HCT116 (cell line): ENCODE measurements at places on chromosomes 6 and 20.
A peak's percentile ranks its signal among the peaks of the same experiment; 100 is the strongest.

GRCh38 chr6:139539852-139540251 lies 165.4 kb upstream of the CITED2 start:
- peak overlapping the region; percentile 10; the same call in 1 of the 2 replicates for H3K4me3 ChIP-seq
- H3K27me3 ChIP-seq = no peaks in the 10 kb centered on the region
- peak; percentile 68 for DNase-seq
- H3K27ac ChIP-seq = no peak overlapping the region

DNA sequence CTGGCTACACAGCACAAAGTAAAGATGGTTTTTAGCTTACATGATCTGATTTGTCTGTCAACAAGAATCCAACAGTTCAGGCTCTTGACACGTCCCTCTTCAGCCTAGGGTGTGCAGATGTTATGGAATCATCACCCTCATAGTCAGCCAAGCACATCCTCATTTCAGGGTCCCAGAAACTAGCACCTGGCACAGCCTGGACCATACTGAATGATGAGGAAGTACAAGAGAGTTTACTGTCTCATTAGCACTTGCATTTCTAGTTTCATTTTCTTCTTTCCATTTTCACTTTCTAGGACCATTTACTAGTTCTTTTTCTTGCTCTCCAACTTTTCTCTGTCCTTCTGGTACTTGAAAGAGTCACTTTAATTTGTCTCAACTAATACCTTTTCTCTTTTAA lies 6.5 kb downstream of the RIPOR2 start:
- no peaks in the 10 kb centered on the region for H3K4me1 ChIP-seq
- no peaks in the 10 kb centered on the region for H3K36me3 ChIP-seq
- no peak overlapping the region for H3K27ac ChIP-seq
- peaks cover 8% of the 10 kb centered on the region; the same call in 1 of the 2 replicates for H3K27me3 ChIP-seq
- no peak for DNase-seq

DNA sequence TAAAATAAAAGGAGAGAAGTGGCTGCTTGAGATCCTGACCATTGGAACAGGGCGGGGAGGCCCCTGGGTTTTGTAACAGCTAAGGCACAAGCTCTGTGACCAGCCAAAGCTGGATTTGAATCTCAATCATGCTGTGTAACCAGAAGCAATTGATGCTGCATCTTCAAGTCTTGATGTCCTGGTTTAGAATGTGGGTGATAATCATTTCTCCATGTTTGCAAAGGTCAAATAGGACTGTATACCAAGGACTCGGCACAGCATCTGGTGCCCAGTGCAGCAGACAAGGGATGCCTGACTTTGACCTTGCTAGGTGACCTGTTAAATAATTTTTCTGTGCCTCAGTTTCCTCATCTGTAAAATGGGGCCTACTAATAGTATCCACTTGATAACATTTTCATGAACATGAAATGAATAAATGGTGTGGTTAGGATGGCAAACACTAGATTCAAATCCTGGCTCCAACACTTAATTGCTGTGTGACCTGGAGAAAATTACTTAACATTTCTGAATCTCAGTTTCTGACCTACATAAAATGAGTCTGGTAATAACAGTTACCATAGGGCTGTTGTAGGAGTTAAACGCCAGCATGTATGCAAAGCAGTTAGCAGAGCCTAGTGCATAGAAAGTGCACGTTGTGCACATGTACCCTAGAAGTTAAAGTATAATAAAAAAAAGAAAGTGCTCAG lies 46.3 kb upstream of the BCAS1 start:
- H3K27me3 ChIP-seq = no peaks in the 10 kb centered on the region
- peaks cover 26% of the 10 kb centered on the region for H3K4me1 ChIP-seq
- no peak overlapping the region for H3K27ac ChIP-seq
- H3K4me3 ChIP-seq = no peak overlapping the region

GRCh38 chr6:136383268-136383937 lies 93.8 kb upstream of the BCLAF1 start:
- H3K36me3 ChIP-seq = no peaks in the 10 kb centered on the region
- H3K27ac ChIP-seq = no peak overlapping the region
- no peaks in the 10 kb centered on the region for H3K4me1 ChIP-seq

- no peak for DNase-seq
- no peaks in the 10 kb centered on the region for H3K4me1 ChIP-seq
- no peak overlapping the region for H3K4me3 ChIP-seq
- peaks cover 25% of the 10 kb centered on the region for H3K36me3 ChIP-seq
Observed at GRCh38 chr20:35004051-35004725, 48.5 kb downstream of the MYH7B start.

- H3K4me1 ChIP-seq = no peaks in the 10 kb centered on the region; the same call in 1 of the 2 replicates
- H3K36me3 ChIP-seq = no peaks in the 10 kb centered on the region
- no peaks in the 10 kb centered on the region for H3K27me3 ChIP-seq
- H3K4me3 ChIP-seq = no peak overlapping the region
- no peak overlapping the region for H3K27ac ChIP-seq
Observed at GRCh38 chr6:26416288-26416687, 14.2 kb downstream of the BTN3A1 start.

DNA sequence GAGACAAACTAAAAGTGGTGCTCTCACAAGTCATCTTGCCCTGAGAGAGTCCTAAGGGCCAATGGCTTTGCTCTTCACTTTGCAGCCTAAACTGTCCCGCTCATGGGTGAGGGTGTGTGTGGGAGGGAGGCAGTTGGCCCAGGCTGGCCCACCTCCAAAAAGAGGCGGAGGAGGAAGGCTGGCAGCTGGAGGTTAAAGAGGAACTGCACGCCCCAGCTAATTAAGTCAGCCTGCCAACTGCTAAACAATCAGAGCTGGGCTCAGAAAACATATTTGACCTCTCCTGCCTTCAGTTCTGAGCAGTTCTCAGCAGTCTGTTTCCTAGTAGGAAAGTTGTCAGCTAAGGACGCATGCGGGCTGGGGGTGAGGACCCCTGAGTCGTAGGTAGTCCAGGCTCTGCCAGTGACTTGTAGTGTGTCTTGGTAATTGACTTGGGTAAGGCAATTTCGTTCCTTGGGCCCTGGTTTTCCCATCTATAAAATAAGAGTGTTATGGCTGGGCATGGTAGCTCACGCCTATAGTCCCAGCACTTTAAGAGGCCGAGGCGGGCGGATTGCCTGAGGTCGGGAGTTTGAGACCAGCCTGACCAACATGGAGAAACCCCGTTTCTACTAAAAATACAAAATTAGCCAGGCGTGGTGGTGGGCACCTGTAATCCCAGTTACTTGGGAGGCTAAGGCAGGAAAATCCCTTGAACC lies 17.0 kb downstream of the GSS start:
- H3K27ac ChIP-seq = no peak overlapping the region
- no peaks in the 10 kb centered on the region for H3K27me3 ChIP-seq
- no peaks in the 10 kb centered on the region for H3K4me1 ChIP-seq
- no peak overlapping the region for H3K4me3 ChIP-seq
- H3K36me3 ChIP-seq = peaks cover 47% of the 10 kb centered on the region

GRCh38 chr6:16596616-16597331 lies 164.5 kb downstream of the ATXN1 start:
- no peak overlapping the region for H3K4me3 ChIP-seq
- H3K27ac ChIP-seq = no peak overlapping the region
- H3K36me3 ChIP-seq = no peaks in the 10 kb centered on the region
- H3K4me1 ChIP-seq = no peaks in the 10 kb centered on the region
